Caki2 (cell line): ENCODE measurements at places on chromosomes 2 and 18.

DNA sequence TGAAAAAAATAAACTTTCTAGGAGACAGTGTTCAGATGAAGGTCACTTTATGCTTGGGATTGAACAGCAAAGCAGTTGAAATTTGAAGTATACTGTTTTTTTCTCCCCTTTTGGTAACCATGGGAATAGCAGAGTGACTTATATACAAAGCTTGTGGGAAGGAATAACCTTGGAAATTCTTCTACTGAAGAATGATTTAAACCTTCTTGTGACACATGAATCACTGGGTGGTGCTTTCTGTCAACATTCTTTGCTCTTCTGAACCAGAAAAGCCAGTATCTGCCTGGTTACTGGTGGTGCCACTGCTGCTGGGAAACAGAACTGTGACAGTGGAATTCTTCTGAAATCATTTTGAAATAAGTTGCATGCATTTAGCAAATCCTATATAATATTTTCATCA lies 39.4 kb upstream of the RND3 start:
- peak; percentile 87 for DNase-seq

- DNase-seq: no peak
These were observed 13.3 kb upstream of the PRELID3A start for GRCh38 chr18:12394428-12394827.

DNA sequence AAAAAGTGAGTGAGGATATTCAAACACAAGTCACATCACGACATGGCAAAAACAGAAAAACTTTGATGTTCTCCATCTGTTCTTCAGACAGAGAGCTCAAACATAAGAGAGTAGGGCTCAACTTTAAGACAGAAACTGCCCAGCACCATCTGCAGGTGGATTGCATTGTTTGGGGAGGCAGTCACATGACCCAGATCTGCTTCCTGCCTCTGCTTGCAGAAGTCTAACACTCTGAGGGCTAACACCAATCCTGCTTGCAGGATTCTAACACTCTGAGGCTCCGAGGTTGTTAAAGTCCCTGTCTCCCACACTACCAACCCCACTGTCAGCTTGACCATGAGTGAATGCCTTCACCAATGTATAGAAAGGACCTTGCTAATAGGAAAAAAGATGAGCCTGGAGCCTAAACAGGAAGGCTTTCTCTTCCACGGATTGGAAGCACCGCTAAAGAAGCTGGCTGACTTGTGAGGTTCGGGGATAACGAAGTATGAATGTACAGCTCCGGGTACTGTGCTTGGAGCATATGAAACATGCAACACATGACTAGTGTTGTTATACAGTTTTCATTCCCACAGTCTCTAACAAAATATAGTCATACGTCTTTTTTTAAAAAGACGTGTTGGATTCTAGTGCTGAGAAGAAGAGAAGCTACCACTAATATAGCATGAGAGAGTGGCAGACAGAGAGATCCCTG lies 176.6 kb upstream of the CREB1 start:
- no peak for DNase-seq

DNA sequence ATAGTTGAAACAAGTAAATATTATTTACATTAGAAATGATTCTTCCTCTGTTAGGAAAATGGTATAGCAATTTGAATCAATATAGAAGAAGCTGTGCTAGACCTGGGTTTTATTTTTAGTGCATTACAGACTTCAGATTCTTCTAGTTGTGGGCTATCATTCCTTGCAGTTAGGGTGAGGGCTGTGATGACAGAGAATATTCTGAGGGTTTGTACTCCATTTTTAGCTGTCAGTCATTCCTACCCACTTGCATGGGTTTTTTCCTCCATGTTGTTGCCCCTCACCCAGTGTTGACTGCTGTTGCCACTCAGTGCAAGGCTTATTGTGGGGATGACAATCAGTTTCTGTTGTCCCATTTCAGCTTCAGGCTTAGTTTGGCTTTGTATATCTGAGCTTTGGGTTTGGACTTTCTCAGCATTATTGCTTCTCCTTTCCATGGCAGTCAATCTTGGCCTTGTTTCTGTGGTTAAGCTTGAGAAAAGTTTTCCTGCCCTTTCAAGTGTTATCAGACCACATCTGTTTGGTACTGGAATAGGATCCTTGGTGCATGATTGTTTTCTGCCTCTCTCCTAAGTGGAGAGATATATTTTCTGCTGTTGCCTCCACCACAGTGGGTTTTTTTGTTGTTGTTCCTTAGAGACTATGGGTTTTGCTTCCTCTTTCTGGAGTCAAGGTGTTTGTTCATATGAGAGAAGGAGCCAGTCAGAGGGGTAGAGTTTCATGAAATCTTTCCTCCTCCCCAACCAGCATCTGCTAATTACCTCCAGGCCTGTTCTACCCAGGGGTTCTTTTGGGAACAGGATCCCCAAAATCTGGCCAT lies 312.7 kb upstream of the CWC22 start:
- DNase-seq: no peak

GRCh38 chr2:119598596-119599263 lies 54.5 kb downstream of the CFAP221 start:
- DNase-seq: peak; percentile 92

DNA sequence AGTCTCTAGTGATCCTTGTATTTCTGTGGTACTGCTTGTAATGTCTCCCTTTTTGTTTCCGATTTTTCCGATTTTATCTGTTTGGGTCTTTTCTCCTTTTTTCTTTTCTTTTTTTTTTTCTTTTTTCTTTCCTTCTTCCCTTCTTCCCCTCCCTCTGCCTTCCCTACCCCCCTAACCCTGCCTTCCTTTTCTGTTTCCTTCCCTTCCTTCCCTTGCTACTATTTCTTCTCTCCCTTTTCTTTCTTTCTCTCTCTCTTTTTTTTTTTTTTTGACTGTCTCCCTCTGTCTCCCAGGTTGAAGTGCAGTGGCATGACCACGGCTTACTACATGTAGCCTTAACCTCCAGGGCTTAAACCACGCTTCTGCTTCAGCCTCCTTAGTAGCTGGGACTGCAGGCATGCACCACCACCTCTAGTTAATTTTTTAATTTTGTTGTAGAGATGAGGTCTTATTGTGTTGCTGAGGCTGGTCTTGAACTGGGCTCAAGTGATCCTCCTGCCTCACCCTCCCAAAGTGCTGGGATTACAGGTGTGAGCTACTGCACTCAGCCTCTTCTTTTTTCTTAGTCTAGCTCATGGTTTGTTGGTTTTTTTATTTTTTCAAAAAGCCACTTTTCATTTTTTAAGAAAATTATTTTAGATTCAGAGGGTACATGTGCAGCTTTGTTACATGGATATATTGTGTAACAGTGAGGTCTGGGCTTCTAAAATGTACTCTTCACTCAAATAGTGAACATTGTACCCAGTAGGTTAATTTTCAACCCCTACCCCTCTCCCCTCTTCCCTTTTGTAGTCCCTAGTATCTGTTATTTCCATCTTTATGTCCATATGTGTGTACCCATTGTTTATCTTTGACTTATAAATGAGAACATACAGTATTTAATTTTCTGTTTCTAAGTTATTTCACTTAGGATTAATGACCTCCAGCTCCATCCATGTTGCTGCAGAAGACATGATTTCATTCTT lies 24.7 kb downstream of the CCDC138 start:
- DNase-seq: no peak

DNA sequence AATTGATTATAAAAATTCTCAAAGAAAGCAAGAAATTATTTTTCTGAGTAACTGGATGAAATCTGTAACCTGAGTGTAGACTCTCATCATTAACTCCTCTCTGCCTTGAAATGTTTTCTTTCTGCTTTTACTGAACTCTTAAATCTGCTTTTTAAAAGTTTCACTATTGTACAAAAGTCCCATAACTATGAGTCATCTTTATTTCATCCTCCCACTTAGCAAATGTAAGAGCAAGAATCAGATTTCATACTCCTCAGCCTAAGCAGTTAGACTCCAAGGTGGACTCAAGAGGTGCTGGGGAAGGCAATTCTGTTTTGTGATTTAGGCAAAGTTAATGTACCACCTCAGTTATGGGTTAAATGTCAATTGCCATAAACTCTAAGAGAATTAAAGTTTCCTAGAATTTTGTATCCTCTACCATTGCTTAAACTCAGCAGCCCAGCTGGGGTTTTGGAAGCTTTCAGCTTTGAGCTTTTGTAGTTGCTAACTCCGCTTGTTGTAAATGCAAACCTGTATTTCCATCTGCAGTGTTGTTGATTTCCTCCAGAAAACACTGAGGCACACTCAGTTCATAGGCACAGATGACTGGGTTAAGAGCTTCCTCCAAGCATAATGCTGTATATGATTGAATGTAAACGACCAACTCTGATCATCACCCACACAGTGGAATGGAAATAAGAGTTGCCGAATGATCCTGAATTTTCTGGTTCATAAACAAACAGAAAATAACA lies 268.8 kb downstream of the ARHGAP15 start:
- DNase-seq: no peak

GRCh38 chr2:231904161-231904611 lies 22.0 kb downstream of the NPPC start:
- no peak for DNase-seq

DNA sequence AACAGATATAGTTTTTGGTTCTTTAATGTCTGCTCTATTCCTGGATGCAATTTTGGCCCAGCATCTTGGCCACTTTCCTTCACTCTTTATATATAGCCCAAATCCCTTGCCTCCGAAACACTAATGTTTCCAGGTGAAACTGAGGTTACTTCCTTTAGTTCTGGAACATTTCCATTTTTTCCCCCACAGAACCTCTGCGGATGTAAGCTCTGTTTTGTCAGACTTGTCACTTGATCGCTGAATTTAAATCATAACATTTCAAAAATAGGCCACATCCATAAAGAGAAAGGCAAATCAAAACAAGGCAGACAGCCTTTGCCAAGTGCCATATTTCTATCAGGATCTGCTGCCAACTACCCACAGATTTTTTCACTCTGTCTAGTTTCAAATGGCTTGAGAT lies 115.1 kb downstream of the ANKRD44 start:
- no peak for DNase-seq

- peak; percentile 35 for DNase-seq
These were observed 264.0 kb downstream of the MREG start for GRCh38 chr2:215749092-215749957.

GRCh38 chr2:226743915-226744314 lies 55.7 kb downstream of the IRS1 start:
- no peak for DNase-seq

GRCh38 chr2:226797289-226797988 lies 2.2 kb downstream of the IRS1 start:
- DNase-seq: no peak

GRCh38 chr2:86038291-86039081 lies 67.2 kb downstream of the POLR1A start:
- peak; percentile 57 for DNase-seq

GRCh38 chr2:11124760-11125068 lies 30.6 kb upstream of the SLC66A3 start:
- no peak for DNase-seq

- no peak for DNase-seq
These were observed 88.2 kb upstream of the MCFD2 start for GRCh38 chr2:47003641-47004427.

DNA sequence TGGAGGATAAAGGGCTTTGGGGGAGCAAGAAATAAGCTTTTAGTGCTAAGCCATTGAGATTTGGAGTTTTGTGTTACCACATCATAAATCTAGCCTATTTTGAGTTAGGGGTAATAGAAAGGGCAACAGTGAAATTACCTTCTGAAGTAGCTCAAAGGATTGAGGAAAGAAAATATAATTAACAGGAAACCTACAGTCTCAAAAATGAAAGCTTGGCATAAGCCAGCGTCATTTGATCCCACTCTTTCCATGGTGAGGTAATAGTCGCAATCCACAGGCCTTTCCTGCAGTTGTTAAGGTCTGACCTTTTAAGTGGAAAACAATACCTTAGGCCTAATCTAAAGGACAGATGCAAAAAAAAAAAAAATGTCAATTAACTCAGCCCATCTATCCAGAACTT lies 182.7 kb downstream of the UXS1 start:
- no peak for DNase-seq

DNA sequence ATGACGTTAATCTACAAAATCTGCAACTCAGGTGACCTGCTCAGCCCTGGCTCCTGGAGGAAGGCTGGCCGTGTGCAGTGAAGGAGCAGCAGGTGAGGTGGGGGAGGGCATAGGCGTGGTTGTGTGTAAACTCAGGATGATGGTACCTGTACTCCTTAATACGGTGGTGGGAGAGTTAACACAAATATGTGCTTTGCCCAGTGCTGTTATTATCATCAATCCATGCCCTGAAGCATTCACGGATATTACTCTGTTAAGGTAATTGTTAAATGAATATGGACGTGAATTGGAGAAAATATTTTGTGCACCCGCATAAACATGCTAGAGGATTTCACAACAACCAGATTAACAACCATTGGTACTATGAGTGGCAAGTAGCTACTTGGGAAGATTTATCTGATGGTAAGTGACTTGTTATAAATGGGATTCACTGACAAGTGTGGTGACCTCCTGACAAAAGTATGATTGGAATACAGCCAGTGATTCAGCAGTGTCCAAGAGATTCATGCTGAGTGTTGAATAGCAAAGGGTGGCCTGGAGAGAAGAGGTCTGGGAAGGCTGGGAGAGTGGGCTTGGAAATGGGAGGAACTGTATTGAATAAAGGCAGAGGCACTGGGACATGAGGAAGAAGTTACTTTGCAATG lies 194.1 kb downstream of the TPGS2 start:
- peak; percentile 85 for DNase-seq

DNA sequence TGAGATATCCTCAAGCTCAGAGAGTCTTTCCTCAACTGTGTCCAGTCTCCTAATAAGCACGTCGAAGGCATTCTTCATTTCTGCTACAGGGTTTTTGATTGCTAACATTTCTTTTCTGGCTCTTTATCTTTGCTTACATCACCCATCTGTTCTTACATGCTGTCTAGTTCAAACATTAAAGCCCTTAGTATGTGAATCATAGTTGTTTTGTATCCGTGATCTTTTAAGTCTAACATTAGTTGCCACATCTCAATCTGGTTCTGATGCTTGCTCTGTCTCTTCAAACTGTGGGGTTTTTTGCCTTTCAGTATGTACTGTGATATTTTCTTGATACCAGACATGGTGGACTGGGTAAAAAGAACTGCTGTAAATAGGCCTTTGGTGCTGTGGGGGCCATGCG lies 235.2 kb downstream of the SH3RF3 start:
- DNase-seq: no peak

DNA sequence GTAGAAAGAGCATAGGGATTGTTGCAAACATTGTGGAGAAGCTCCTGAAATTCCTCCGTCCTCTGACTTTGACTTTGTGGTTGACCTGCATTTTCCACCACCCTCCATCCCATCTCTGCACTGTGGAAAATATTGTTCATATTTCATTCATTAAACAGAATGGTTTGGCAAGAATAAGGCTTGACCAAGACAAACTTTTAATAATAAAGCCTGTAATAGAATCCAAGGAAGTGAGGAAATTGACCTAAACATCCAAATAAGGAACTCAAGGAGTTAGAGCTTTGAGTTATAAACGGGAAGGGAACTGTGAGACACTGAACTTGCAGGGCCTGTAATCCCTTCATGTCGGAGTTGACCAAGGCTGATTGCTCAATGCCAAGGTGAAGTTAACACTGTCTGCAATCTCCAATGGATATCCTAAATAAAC lies 115.2 kb downstream of the GFPT1 start:
- DNase-seq: no peak

- DNase-seq: no peak
These were observed 36.1 kb upstream of the SPP2 start for GRCh38 chr2:234014427-234014826.

DNA sequence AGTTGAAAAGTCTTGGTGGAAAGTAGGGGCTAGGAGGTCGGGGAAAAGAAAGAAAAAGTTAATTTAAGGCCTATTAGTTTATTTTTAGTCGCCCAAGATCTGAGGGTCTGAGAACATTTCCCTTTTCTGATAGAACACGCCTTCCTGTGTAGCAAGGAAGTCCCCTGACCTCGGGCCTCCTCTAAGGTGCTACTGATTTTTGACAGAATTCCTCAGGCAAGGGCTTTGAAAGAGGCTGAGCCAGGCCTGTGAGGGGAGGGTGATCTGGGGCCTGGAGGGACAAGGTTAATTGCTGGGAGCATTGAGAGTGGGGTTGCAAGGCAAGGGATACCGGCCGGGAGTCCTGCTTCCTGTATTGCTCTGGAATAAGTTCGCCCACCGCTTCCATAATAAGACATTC lies 131.4 kb upstream of the MYCN start:
- DNase-seq: no peak
